C1 segment of cervical spinal cord (tissue), 14 donors: ENCODE measurements at places on chromosomes 12 and 14.

- DNase-seq = no peak
Measured at GRCh38 chr14:77485901-77486678, 12.5 kb downstream of the ISM2 start.

DNA sequence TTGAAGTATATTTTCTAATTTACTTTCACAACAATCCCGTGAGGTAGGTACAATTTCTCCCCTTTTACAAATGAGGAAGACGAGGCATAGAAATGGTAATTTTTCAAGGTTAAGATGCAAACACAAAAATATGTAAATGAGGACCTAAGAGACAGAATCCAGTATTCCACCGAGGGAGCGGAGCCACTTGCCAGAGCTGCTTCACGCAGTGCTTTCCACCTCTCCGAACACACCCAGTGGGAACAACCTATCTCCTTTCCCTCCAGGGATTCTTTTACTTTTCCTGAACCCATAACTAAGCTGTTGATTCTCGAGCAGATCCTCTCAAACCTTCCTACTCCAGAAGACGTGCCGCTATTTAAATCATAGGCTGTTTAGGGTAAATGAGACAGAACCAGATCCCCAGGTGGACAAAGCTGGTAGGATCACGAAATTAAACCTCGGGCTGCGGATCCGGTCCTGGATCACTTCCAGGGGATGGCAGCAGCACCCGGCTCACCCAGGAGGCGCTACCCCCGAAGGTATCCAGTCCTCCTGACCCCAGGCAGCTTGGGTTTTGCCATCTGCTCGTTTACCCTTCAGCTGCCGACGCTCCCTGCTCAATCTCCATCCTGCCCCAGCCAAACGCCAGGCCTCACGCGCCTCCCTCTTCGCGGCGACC lies 1.5 kb downstream of the DDHD1 start:
- DNase-seq = peak; percentile 21

GRCh38 chr14:36346052-36346451 lies 25.6 kb upstream of the MBIP start:
- DNase-seq = no peak

GRCh38 chr14:49546766-49547165 lies 39.4 kb downstream of the RPS29 start:
- DNase-seq = no peak

DNA sequence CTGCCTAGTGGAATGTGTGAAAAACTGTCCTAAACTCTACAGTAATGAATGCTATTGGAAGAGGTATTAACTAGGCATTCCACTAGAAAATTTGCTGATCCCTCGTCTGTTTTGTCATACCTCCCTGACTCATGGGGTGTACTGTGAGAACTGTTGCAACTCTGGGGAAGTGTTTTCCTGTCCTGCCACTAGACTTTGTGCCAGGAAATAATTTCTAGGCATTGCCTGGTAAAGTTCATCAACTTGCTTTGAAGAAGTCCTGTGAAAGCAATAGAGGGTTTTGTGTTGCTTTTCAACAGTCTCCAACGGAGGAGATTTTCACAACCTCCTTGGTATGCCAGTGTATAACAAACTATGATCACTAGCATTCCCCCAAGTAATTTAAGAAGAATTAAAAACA lies 139.9 kb downstream of the AKAP6 start:
- DNase-seq = no peak

DNA sequence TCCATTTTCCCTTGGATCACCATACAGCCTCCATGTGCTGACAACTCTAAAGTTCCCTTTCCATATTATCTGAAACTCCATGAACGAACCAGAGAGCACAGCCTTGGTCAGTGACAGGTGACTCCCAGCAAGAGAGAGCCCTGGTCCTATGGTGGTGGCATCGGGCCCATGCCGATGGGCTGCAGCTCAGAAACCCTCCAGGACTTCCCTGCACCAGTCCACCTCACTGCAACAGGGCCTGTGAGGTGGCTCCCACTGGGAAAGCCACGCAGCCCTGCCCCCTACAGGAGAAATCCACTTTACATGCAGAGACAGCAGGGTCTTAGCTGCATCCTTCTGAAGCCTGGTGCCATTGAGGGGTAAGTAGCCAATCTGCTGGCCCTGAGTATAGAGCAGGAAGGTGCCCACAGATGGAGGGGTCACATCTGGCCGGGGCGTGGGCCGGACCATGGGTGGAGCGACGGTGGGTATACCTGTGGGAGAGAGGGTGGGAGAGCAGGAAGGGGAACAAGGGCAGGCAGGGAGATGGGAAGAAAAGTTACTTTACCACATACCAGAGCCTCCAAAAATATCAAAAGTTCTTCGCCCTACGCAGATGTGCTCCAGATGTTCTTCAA lies 24.7 kb downstream of the RTRAF start:
- no peak for DNase-seq

- DNase-seq = no peak
Measured at GRCh38 chr14:22177870-22178269, 411.2 kb downstream of the DAD1 start.
